ENCODE measurements at places on chromosomes 12 and 14. TPM values are rescaled to one million over a fixed set of nuclear protein-coding genes. Genes with fewer than 3 reads are reported as not detected.

The JPH4 gene
- total RNA-seq = not detected

The ZDHHC22 gene
- total RNA-seq = not detected

DNA sequence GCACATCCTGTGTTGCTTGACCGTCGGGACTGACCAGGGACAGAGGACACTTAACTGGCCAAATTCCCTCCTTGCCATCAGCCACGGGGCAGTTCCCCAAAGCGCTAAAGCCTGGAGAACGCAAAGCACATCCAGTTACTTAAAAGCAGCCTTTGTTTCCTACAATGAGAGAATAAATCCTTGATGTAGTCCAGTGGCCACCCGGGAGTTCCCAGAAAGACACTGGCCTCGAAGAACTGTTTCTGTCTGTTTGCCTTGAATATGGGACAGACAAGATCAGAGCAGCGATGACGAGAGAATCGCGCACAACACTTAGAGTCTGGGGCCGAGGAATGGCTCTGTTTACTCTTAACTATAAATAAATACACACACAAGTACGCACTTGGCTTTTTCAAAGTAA lies 102.2 kb downstream of the TNFAIP2 start:
- DNase-seq = no peak

GRCh38 chr14:50823051-50823761 lies 7.8 kb downstream of the NIN start:
- no peak for DNase-seq

GRCh38 chr14:99280852-99281251 lies 8.9 kb upstream of the BCL11B start:
- DNase-seq = no peak

DNA sequence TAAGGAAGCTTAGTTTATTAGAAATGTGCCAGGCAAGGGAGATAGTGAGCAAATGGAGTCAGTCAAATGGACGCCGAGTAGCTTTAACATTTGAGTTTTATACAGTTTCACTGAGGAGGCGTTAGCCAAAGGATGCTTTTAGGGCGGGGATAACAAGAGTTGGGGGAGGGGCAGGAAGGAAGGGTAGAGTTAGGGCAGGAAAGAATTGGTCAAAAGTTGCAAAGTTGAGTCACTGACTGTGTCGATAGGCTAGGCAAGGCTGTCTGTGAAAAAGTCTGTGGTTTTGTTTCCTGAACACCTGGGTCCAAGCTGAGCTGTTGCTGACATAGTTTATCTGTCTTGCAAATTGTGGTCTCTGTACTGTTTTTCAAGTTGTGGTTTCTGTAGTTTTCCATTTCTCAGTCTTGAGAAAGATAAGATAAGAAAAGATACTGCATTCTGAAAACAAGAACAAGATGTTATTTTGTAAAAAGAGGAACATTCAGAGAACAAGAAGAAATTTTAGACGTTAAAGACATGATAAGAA lies 62.6 kb upstream of the RESF1 start:
- no peak for DNase-seq

DNA sequence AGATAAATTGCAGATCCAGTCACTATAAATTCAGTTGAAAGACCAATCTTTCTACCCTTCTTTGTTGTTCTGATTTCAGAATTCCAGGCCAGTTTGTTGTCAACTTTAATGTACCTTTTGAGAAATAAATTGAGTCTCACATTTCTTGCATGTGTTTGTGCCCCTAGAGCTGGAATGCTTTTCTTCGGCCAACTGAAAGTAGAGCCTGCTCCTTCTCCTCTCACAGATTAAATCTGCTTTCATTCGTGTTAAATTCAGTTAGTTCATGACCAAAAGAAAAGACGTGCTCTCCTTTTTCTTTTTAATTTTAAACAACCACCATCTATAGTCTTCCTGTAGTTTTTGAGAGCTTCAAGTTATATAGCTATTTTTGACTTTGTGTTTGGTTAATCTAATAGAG lies 22.9 kb downstream of the SOCS2 start:
- DNase-seq = no peak

DNA sequence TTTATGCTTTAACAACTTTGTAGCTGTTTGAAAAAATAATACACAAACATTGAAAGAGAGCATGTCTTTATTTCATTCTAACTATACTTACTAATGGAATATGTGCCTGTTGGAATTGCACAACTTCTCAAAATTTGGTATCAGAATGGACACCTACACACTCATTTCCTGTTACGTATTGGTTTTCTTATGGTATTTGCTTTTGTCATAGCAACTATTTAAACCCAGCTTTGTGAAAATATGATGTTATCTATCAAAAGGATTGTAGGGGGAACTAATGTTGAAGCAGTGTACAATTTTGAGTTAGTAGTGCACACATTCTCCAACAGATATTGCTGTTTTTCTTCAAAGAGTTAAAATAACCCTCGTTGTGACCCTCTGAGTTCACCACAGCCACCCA lies 52.6 kb downstream of the RBMS2 start:
- DNase-seq = peak; percentile 69

DNA sequence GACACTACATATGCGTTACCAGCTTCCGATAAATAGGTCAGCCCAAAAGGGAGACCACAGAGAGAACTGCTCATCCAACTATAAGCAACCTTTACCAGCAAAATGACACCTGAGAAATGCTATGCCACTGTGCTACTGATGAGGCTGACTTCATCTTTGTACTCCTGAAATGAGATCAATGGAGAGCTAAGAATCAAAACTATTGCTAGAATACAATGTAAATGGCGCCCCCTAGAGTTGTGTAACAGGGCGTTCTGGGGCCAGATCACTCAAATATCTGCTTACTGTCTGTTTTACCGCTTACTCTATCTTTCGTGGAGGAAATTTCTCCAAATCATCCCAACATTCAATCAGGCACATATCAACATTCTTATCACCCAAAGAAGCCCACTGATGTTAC lies 4.6 kb downstream of the ZNF384 start:
- no peak for DNase-seq

GRCh38 chr12:122081083-122081696 lies 2.6 kb downstream of the MLXIP start:
- DNase-seq = peak; percentile 91

DNA sequence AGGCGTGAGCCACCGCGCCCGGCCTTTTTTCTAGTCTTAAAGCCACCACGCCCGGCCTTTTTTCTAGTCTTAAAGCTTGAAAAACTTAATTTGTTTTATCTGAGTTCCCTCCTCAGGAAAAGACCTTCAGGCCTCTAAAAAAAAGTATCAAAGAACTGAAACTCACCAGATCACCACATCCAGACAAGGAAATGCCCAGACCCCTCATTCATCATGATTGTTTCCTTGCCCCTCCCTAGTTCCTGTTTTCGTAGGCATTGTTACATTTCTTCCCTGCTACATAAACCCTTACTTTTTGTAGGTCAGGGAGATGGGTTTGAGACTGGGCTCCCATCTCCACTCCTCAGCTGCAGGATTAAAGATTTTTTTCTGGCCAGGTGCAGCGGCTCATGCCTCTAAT lies 21.1 kb upstream of the VWF start:
- DNase-seq = no peak

DNA sequence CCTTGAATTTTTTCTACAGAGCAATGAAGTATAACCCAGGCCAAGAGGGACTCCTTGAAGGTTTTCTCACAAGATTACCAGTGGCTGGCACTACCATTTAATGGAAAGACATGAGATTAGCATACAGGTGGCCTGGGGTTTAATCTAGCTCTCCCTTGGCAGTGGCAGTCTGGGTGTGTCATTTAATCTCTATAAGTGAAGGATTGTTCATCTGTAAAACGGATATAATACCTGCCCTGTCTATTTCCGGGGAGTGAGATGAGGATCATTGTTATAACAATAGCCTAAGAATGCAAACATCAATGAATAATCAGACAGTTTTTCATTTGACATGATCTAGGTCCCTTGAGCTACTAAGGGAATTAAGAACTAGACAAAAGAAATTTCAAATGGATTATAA lies 168.7 kb upstream of the CPNE8 start:
- no peak for DNase-seq

Measured in osteoblast (primary cell).